ENCODE measurements at places on chromosomes 16 and 17.
A peak's percentile ranks its signal among the peaks of the same experiment; 100 is the strongest.

DNA sequence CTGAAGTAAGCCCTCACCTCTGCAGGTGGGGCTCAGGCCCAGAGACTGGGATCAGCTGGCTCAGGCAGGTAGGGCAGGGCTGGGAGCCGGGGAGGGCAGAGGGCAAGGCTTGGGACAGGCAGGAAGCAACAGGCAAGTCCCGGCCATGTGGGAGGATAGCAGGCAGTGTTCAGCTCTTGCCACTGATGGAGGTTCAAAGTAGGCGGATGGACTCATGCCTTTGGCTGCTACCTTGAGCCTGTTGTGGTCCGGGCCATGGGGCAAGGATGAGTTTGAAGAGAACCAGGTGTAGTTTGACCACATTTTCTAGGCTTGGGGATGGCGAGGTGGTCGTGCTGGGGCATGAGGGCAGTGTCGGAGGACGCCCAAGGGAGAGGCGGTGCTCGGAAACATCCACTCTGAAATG is 2.7 kb downstream of the PRCD start:
- DNase-seq = no peak

DNA sequence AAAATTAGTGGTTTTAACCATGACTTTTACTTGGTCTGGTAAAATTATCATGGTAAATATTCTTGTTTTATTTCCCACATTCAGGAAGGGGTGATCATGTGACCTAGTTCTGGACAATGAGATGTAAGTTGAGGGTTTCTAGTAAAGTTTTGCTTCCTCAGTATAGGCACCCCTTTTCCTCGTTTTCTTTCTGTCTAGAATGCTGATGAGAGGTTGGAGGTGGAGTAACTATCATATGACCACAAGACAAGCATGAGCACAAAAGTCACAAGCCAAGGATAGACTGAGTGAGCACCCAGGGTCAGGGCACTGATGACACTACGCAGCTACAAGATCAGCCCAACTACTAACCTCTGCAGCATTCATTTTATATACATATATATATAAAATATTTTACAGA is 53.9 kb downstream of the MYO1D start:
- DNase-seq = no peak

- peak; percentile 38 for DNase-seq
Observed at GRCh38 chr17:20121359-20122253, 112.4 kb downstream of the SPECC1 start.

DNA sequence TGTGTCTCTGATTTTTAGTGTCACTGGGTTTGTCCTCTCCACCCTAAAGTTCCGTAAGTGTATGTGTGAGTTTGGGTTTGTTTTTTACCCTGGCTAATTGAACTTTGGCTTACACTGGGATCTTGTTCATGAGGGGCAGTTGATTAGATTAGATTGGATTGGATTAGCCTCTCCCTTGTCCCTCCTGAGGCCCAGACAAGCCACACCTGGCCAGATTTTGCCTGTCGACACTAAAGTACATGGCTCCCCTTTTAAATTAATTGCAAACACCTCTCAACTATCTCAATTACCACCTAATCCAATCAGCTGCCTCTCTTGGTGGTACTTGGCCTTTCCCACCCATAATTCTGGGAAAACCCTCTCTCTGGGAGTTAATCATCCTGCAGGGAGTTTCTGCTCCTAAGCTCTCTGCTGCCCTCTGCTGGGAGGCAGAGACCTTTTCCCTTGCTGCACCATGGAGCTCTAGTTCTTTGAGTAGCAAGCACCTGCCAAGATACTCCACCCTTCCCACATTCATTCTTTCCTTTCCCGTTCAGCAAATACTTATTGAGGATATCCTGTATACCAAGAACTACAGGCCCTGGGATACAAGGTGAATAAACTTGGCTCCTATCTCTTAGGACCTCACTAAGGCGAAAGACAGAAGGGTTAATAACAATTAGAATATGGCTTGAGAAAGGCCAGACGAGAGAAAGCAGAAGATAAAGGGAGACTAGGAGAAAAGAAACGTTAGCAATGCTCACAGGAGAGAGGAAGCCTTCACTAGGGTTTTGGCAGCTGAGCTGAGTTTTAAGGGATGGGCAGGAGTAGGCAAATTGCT is 60.0 kb upstream of the MPHOSPH6 start:
- DNase-seq = peak; percentile 76
